ENCODE measurements at places on chromosomes 13 and 19. TPM values are rescaled to one million over a fixed set of nuclear protein-coding genes. Genes with fewer than 3 reads are reported as not detected.

The KCNJ14 gene
- total RNA-seq, result 1.6 TPM

The ZNF793 gene
- total RNA-seq, result 58.5 TPM

The COX7A1 gene
- 1.3 TPM for total RNA-seq

The DACH1 gene
- 7.8 TPM for total RNA-seq

The PRRG2 gene
- total RNA-seq, result 0.94 TPM

Data from parietal lobe (tissue), 2 donors.